Activated CD4-positive, alpha-beta T cell treated with anti-CD3 and anti-CD28 coated beads, Interleukin-2, amount 10 ng/mL, durations not matched to agents 24 days and 14 days (primary cell): ENCODE measurements at places on chromosomes 6 and 20.
A peak's percentile ranks its signal among the peaks of the same experiment; 100 is the strongest.

DNA sequence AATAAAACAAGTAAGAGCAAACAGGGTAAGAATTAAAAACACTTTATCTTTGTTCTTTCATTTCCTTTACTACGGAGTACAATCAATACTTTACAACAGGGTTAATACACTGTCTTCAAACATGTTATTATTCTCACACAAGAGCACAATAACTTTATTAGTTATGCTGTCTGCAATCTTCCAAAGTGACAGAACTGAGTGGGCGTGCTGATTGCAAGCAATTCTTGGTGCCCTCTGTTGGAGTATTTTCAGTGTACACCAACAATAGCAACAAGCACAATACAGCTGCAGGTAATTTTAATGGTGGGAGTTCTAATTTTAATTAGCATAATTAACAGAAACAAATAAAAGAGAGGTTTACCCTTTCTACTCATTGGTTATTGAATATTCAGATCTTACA is 33.9 kb upstream of the PTPRK start:
- no peak for DNase-seq

DNA sequence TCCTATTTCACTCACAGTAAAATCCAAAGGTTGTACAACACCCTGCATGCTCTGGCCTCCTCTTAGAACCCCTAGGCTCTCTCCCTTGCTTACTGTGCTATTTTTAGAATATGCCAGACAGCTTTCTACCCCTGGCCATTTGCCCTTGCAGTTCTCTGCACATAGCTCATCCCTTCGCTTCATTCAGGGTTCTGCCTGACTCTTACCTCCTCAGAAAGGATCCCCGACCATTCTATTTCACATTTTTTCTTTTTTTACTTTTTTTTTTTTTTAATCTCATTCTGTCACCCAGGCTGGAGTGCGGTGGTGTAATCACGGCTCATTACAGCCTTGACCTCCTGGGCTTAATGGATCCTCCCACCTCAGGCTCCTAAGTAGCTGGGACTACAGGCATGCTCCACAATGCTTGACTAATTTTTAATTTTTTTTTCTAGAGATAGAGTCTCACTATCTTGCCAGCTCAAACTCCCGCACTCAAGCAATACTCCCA is 33.6 kb downstream of the COMMD7 start:
- DNase-seq: no peak

- DNase-seq: no peak
Measured at GRCh38 chr6:51029561-51029960, 210.9 kb downstream of the TFAP2B start.

GRCh38 chr6:88089708-88090107 is 42.1 kb downstream of the SPACA1 start:
- DNase-seq: no peak

- DNase-seq: no peak
Measured at GRCh38 chr6:2663123-2663522, 87.6 kb downstream of the MYLK4 start.

GRCh38 chr6:53282741-53283140 is 66.0 kb downstream of the ELOVL5 start:
- DNase-seq: no peak

- DNase-seq: peak; percentile 91
Measured at GRCh38 chr6:130872250-130873095, 45.3 kb downstream of the SMLR1 start.

DNA sequence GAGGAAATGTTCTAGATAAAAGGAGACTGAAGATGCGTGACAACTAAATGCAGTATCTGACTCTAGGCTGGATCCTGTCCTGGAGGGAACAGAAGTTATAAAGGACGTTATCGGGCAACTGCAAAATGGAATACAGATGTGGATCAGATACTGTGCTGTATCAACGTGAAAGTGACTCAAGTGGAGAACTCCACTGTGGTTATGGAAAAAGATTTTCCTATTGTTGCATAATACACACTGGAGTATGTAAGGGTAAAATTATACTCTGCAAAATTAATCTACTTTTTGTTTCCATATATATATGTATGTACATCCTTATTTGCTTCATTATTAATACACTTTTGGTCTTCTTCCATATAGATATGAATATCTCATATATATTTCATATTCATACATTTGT is 654.0 kb downstream of the QKI start:
- DNase-seq: no peak

DNA sequence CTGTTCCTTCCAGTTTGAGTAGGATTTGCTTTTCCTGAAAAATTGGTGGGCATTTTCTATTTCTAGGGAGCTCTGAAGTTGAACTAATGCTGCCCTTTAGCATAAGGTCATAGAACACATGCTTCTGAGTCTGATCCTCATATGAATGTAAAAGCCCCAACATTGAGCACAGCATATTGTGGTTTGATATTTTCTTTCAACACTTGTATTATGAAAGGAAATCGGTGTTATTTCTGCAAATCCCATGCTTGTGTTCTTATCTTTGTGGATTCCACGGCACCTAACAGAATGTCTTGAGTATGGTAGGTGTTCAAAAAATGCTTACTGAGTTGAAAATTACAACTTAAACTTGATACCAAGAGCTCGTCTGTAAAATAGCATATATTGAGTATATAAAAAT is 85.8 kb downstream of the TRMT11 start:
- no peak for DNase-seq

DNA sequence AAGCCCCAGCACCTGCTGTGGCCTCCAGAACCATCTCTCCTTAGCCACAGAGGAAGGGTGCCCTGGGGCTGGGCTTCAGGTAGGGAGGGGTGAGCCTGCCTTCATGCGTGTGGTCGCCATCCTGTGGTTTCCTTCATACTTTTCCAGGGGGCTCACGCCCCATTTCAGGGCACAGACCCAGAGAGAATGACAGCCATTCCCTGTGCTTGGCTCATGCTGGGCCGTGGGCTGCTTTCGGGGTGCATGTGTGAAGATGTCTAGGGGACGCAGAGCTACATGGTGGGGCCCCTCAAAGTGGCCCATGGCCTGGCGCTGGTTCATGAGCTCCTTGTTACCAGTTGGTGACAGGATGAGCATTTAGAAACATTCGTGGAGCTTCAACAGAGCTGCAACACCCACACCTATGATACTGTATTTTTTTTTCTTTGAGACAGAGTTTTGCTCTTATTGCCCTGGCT is 190.3 kb upstream of the SLC24A3 start:
- no peak for DNase-seq

DNA sequence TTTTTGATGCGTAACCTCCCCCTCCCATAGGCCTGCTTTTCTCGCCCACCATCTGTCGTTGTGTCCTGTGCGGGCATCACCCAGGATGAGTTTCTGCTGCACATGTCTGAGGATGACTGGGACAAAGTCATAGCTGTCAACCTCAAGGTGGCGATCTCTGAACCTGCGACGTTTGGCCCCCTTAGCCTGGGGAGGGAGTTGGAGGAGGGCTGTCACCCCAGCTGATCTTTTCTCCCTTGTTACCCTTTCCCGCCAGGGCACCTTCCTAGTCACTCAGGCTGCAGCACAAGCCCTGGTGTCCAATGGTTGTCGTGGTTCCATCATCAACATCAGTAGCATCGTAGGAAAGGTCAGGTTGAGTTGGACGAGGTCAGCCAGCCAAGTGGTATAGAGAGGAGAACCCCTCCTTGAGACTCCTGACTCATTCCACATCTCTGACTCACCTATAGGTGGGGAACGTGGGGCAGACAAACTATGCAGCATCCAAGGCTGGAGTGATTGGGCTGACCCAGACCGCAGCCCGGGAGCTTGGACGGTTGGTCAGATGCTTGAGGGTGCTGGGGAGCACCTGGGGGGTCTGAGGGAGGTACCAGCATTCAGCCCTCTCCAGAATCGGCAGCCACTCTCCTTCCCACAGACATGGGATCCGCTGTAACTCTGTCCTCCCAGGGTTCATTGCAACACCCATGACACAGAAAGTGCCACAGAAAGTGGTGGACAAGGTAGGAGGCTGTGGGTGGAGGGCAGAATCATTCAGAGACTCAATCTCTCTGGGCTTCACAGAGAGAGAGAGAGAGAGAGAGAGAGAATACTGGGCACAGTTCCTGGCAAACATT is 954 bp downstream of the HSD17B8 start:
- DNase-seq: peak; percentile 74

GRCh38 chr6:76553256-76553655 is 480.8 kb upstream of the IMPG1 start:
- no peak for DNase-seq

DNA sequence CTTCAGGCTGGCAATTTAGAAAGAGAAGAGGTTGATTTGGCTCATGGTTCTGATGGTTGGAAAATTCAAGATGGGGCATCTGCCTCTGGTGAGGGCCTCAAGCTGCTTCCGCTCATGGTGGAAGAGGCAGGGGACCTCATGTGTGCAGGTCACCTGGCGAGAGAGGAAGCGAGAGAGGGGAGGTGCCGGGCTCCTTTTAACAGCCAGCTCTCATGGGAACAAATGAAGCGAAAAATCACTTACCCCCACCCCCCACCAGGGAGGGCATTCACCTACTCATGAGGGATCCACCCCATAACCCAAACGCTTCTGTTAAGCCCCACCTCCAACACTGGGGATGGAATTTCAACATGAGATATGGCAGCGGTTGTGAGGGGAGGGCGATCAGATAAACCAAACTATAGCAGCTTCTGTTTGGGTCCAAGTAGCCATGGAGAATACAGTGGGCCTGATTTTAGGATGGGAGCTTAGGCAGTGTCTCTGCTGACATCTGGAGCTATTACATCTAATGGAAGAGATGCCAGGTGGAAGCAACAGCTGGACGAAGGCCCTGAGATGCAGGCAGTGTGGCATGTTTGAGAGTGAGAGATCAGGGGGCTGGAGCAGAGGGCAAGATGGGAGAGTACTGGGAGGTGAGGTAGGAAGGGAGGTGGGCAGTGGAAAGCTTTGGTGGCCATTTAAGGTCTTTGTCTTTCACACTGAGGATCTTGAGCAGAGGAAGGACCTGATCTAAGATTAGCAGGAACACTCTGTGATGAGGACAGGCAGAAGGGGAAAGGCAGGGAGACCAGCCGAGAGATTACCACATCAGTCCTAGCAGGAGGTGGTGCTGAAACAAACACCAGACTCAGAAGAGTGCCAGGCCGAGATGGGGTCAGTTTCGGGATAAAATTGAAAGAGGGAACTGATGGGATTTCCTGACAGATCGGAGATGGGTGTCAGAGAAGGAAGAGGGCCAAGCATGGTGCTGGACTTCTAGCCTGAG is 161.8 kb downstream of the NFATC2 start:
- DNase-seq: no peak

DNA sequence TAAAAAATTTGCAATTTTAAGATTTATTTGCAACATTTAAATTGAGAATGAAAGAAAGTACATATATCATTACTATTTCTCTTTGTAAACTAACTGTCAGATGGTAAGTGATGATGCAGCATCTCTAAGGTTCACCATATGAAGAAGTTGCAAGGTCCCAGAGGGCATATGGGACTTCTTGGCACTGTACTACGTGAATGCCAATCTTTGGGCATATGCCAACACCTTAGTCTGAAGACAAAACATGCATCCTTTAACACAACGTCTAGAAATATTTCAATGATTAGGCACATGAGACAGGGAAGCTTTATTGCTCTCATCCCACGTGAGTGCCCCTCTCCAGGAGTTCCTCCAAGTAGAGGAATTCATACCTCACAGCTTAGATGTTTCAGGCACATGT is 66.8 kb downstream of the CDK19 start:
- DNase-seq: no peak

DNA sequence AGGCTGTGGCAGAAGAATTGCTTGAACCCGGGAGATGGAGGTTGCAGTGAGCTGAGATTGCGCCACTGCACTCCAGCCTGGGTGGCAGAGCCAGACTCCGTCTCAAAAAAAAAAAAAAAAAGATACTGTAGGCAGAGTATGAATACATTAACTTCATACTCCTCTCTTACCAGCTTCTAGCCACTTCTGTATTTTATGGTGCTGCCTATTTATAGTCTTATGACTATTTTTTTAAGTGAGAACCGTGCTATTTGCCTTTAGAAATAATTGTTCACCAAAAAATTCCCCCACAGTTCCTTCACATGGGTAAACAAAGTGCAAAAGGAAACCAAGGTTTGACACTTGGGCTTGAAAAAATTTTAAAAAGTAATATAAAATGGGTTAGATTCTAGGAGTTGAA is 1.5 kb upstream of the SNRNP48 start:
- DNase-seq: no peak

- DNase-seq: no peak
Measured at GRCh38 chr6:169618526-169619490, 83.0 kb downstream of the WDR27 start.
